ENCODE measurements at places on chromosomes 7 and 10. TPM values are rescaled to one million over a fixed set of nuclear protein-coding genes. Genes with fewer than 3 reads are reported as not detected.

- no peak overlapping the region for H3K27ac ChIP-seq
- peaks cover 12% of the 10 kb centered on the region for H3K27me3 ChIP-seq
- H3K4me3 ChIP-seq, result no peak overlapping the region
Measured at GRCh38 chr10:130233426-130233825, 97.2 kb downstream of the GLRX3 start.

DNA sequence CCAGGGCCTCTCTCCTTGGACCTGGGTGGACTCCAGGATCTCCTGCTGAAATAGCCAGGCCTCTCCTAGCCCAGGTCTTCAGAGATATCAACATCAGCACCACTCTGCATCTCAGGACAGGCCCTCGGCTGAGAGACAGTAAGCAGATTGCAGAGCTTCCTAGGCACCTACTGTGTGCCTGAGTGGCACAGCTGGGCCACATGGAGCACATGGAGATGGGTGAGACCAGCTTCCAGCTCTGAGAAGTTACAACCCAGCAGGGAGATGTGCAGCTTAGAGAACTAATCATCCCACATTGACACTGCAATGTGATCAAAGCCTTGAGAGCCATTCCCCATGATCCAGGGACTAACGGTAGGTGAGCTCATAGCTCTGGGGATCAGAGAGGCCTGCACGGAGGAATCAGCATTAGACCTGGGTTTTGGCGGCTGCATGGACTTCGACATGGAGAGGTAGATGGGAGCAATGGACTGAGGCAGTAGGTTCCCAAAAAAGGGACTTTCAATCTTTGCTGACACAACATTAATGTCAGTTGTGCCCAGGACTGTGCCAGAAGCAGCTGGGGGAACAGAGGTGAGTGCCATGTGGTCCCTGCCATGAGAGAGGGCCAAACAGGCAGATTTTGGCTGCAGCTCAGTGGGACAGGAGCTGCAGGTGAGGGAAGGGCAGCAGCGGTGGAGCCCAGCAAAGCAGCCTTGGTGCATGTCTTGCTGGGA is 76.0 kb upstream of the LEP start:
- peaks cover 57% of the 10 kb centered on the region for H3K27me3 ChIP-seq
- peaks cover 2% of the 10 kb centered on the region for H3K36me3 ChIP-seq
- no peak overlapping the region for H3K4me3 ChIP-seq
- H3K27ac ChIP-seq, result no peak overlapping the region

The OR6V1 gene
- total RNA-seq, result not detected

The XPNPEP1 gene
- total RNA-seq, result 87.3 TPM

DNA sequence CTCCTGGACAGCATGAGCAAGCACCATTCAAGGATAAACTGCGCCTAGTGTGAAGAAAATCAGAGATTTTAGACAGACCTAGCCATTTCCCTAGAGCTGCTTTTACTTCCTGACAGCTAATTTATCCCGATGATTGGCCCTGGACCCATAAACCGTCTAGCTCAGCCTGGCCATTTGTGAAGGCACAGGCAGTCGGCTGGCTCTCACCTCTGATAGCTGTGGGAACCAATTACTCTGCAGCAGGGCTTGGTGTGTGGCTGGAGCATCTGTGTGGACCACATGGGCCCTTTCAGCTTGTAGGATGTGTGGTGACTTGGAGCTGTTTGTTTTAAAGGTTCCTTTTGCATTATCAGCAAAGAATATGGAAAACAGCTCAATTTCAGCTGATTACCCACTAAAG is 111.1 kb upstream of the NPY start:
- H3K36me3 ChIP-seq, result no peaks in the 10 kb centered on the region
- no peak for DNase-seq
- H3K4me3 ChIP-seq, result no peak overlapping the region

The C10orf105 gene
- total RNA-seq, result 0.52 TPM

GRCh38 chr7:120055300-120055699 is 217.7 kb upstream of the KCND2 start:
- H3K27me3 ChIP-seq, result no peaks in the 10 kb centered on the region
- no peak overlapping the region for H3K27ac ChIP-seq
- H3K36me3 ChIP-seq, result no peaks in the 10 kb centered on the region
- H3K4me1 ChIP-seq, result no peaks in the 10 kb centered on the region
- no peak for DNase-seq
- H3K4me3 ChIP-seq, result no peak overlapping the region

- DNase-seq, result no peak
- peaks cover 3% of the 10 kb centered on the region for H3K27me3 ChIP-seq
Measured at GRCh38 chr10:97024168-97025073, 161.3 kb downstream of the SLIT1 start.

DNA sequence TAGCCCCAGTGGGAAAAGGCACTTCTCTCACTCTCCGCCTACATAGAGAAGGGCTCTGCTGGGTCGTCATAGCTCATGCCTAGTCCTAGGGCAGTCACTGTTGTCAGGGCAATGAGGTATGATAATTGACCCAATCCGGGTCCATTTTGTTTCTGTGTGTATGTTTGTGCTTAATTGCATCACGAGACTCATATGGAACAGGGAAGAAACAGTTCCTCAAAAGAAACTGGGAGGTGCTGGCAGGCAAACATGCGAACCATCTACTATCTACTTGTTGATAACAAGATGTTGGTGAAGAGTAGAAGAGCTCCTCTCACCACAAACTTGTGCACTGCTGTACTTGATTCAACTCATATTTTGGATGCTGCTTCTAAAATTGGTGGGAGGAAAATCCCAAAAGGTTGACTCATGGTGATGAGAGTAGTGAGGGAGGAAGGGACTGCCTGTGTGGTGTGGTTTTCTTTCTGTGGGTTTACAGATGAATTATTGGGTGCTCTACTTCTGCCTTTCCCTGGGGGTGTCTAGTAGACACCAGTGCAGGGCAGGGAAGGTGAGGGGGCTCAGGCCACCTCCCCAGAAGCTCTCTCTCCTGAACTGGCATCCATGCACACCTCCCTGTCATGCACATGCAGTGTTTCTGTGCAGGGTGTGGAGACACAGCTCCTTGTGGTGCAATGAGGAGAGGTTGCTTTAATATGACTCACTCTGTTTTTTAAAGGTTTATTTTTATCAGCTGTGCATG is 29.4 kb downstream of the LSMEM1 start:
- no peaks in the 10 kb centered on the region for H3K36me3 ChIP-seq
- no peak for DNase-seq
- H3K27me3 ChIP-seq, result peaks cover 4% of the 10 kb centered on the region
- no peak overlapping the region for H3K4me3 ChIP-seq
- no peak overlapping the region for H3K27ac ChIP-seq

GRCh38 chr10:79416578-79417255 is 28.7 kb downstream of the ZCCHC24 start:
- H3K36me3 ChIP-seq, result no peaks in the 10 kb centered on the region
- peaks cover 3% of the 10 kb centered on the region for H3K4me1 ChIP-seq
- DNase-seq, result no peak
- no peaks in the 10 kb centered on the region for H3K27me3 ChIP-seq
- no peak overlapping the region for H3K27ac ChIP-seq

The ZNF518A gene
- total RNA-seq, result 17.8 TPM

DNA sequence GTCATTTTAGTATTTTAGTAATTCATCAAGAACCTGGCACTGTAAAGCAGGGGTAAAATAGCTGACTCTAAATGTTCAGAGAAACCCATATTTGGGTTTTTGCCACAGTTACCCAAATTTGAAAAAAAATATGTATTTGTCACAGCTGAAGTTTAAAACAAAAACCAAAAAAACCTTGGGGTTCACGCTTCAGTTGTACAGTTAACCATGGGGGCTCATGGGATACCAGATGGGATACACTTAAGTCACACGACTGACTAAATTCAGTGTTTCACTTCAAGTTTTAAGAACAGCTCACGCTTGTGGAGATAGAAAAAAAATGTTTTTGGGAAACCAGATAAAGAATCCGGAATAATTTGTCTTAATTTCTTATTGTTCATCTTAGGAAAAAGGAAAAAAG is 2.1 kb downstream of the ARL3 start:
- H3K4me3 ChIP-seq, result peak overlapping the region; percentile 81
- no peaks in the 10 kb centered on the region for H3K27me3 ChIP-seq
- DNase-seq, result no peak
- H3K36me3 ChIP-seq, result peaks cover 6% of the 10 kb centered on the region
- H3K4me1 ChIP-seq, result peaks cover 46% of the 10 kb centered on the region

DNA sequence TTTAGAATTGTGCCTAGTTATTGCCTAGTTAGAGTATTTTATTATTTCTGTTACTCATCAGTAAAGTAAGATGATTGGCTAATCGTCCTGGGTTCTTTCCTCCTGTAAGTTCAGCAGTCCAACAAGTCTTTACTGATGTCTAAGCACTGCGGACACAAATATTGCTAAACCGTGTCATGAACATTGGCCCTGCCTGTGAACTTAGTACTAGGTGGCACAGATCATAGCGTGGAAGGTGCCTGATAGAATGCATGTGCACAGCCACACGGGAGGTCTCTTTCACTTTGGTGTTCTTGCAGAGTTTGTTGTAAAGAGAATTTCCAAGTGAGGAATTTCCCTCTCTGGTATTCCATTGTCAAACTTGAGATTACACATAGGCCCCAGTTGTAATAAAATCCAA is 38.0 kb downstream of the RBM33 start:
- H3K4me3 ChIP-seq, result no peak overlapping the region
- H3K36me3 ChIP-seq, result peaks cover 62% of the 10 kb centered on the region
- DNase-seq, result no peak
- H3K27me3 ChIP-seq, result no peaks in the 10 kb centered on the region
- peaks cover 32% of the 10 kb centered on the region for H3K4me1 ChIP-seq

The RET gene
- total RNA-seq, result 0.10 TPM

- no peak overlapping the region for H3K27ac ChIP-seq
- H3K36me3 ChIP-seq, result no peaks in the 10 kb centered on the region
- H3K4me3 ChIP-seq, result no peak overlapping the region
- DNase-seq, result no peak
Measured at GRCh38 chr10:42935466-42935865, 141.4 kb upstream of the RET start.

The C7orf57 gene
- total RNA-seq, result 0.10 TPM

The MBLAC1 gene
- total RNA-seq, result 2.3 TPM

The EXOC6 gene
- 11.8 TPM for total RNA-seq

- no peaks in the 10 kb centered on the region for H3K36me3 ChIP-seq
- no peak for DNase-seq
- H3K4me1 ChIP-seq, result peaks cover 36% of the 10 kb centered on the region
- H3K27me3 ChIP-seq, result no peaks in the 10 kb centered on the region
Measured at GRCh38 chr10:110459600-110459999, 38.1 kb upstream of the DUSP5 start.

- H3K4me3 ChIP-seq, result no peak overlapping the region
- no peak for DNase-seq
- no peaks in the 10 kb centered on the region for H3K4me1 ChIP-seq
Measured at GRCh38 chr10:116324951-116325635, 845 bp downstream of the CCDC172 start.

DNA sequence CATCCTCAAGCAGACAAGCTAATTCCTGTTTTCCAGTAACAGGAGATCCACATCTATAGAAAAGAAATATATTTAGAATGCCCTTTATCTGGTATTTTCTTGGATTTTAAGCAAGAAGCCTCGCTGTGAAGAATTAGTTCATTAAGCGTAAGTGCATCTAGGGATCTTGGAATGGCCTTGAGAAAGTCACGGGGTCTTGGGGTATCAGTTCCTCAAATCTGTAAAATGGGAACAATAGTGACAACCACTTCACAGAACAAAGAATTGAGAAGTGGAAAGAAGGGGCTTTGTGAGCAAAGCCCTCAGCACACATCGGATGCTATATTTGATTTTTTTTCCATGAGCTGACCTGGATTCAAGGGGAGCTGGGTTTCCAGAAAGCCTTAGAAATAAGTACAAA is 32.3 kb upstream of the WDFY4 start:
- H3K4me3 ChIP-seq, result no peak overlapping the region
- peaks cover 32% of the 10 kb centered on the region for H3K27me3 ChIP-seq
- H3K27ac ChIP-seq, result no peak overlapping the region
- no peaks in the 10 kb centered on the region for H3K36me3 ChIP-seq
- H3K4me1 ChIP-seq, result peaks cover 6% of the 10 kb centered on the region

The CAMK2B gene
- total RNA-seq, result not detected

The GPC2 gene
- total RNA-seq, result 13.9 TPM

The RELN gene
- not detected for total RNA-seq

- peaks cover 18% of the 10 kb centered on the region for H3K4me1 ChIP-seq
- no peak overlapping the region for H3K27ac ChIP-seq
- H3K4me3 ChIP-seq, result no peak overlapping the region
- no peak for DNase-seq
Measured at GRCh38 chr7:2117646-2118045, 115.1 kb downstream of the MAD1L1 start.

DNA sequence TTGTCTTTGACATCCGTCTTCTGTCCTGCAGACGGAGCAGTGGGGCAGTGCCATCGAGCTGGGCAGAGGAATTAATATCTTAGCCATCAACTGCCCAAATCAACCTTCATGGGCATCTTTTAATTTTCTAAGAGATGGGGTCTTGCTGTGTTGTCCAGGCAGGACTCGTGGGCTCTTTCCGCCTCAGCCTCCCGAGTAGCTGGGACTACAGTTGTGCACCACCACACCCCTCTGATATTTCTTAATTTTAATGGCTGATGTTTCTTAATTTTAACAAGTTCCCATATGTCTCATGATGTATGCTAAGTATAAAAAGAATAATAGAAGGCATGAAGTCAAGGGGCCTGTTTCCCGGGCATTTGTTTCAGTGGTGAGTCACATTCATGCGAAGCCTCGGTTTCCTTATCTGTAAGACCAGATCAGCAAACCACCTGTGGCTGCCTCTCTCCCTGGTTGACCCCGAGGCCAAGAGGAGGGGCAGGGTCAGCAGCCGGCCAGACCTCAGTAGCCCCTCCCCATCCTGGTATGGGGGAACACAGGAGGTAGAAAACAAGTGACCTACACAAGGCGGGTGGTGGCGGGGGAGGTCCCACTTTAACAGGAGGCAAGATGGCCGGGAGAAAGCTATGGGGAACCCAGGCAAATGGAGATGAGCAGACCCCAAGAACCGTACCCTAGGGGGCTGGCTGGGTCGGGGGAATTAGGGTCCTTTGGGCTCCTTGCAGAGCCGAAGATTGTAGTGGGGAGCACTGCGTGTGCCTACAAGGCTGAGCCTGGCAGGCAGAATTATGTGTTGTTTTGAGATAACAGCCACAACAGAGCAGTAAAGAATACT is 85.5 kb downstream of the CUX1 start:
- DNase-seq, result no peak
- no peak overlapping the region for H3K27ac ChIP-seq
- H3K4me1 ChIP-seq, result no peaks in the 10 kb centered on the region
- no peaks in the 10 kb centered on the region for H3K27me3 ChIP-seq
- no peaks in the 10 kb centered on the region for H3K36me3 ChIP-seq

- H3K27me3 ChIP-seq, result no peaks in the 10 kb centered on the region
- no peak for DNase-seq
- H3K27ac ChIP-seq, result no peak overlapping the region
- H3K4me3 ChIP-seq, result no peak overlapping the region
- H3K4me1 ChIP-seq, result no peaks in the 10 kb centered on the region
- no peaks in the 10 kb centered on the region for H3K36me3 ChIP-seq
Measured at GRCh38 chr7:44284881-44285541, 40.4 kb downstream of the CAMK2B start.

- H3K27ac ChIP-seq, result no peak overlapping the region
- no peak for DNase-seq
- no peak overlapping the region for H3K4me3 ChIP-seq
Measured at GRCh38 chr10:2256241-2256640, 518.9 kb upstream of the ADARB2 start.

The CC2D2B gene
- not detected for total RNA-seq

Data from activated CD4-positive, alpha-beta T cell treated with anti-CD3 and anti-CD28 coated beads, Interleukin-2, amount 10 ng/mL, durations not matched to agents 7 days and 5 days (primary cell).